Activated naive CD4-positive, alpha-beta T cell treated with anti-CD3 and anti-CD28 coated beads, Interleukin-2, amount 10 ng/mL, durations not matched to agents 5 hours and 36 hours (primary cell): ENCODE measurements at places on chromosomes 2 and 18. TPM values are rescaled to one million over a fixed set of nuclear protein-coding genes. Genes with fewer than 3 reads are reported as not detected.

RAMP1 gene
- 17.4 TPM for total RNA-seq

EVA1A gene
- total RNA-seq, result not detected

SLC8A1 gene
- 0.34 TPM for total RNA-seq

SP9 gene
- total RNA-seq, result not detected

PLA2R1 gene
- total RNA-seq, result not detected

RIT2 gene
- not detected for total RNA-seq

UGT1A10 gene
- not detected for total RNA-seq

CHRND gene
- total RNA-seq, result not detected

MOGAT1 gene
- total RNA-seq, result not detected

DNAH7 gene
- total RNA-seq, result not detected

HES6 gene
- 5.7 TPM for total RNA-seq

MORN2 gene
- total RNA-seq, result 1.6 TPM

GALNT5 gene
- not detected for total RNA-seq

SERPINB3 gene
- not detected for total RNA-seq

ERFE gene
- total RNA-seq, result 0.29 TPM

PPP1CB gene
- total RNA-seq, result 234 TPM

RGPD8 gene
- 9.0 TPM for total RNA-seq

FBXO36 gene
- 0.87 TPM for total RNA-seq

CPO gene
- not detected for total RNA-seq

HTR2B gene
- not detected for total RNA-seq

LBH gene
- 151 TPM for total RNA-seq

BABAM2 gene
- total RNA-seq, result 36.1 TPM

ABCB11 gene
- total RNA-seq, result not detected

FBXO48 gene
- total RNA-seq, result 2.6 TPM

MREG gene
- total RNA-seq, result 11.3 TPM

TTN gene
- total RNA-seq, result 11.6 TPM

GLS gene
- 167 TPM for total RNA-seq

MRO gene
- total RNA-seq, result not detected

NAPG gene
- total RNA-seq, result 22.5 TPM

CTAGE1 gene
- total RNA-seq, result not detected

ANKRD29 gene
- not detected for total RNA-seq

HMSD gene
- 1.2 TPM for total RNA-seq

VWC2L gene
- total RNA-seq, result not detected

PKP4 gene
- 37.0 TPM for total RNA-seq

GREB1L gene
- total RNA-seq, result not detected

ZSWIM2 gene
- total RNA-seq, result not detected

C2orf81 gene
- 3.8 TPM for total RNA-seq

APOB gene
- total RNA-seq, result not detected

LYG2 gene
- not detected for total RNA-seq

TRIM54 gene
- 0.12 TPM for total RNA-seq

CCDC102B gene
- 2.3 TPM for total RNA-seq

MC4R gene
- total RNA-seq, result not detected

EMX1 gene
- total RNA-seq, result not detected

CIB4 gene
- total RNA-seq, result not detected

ITPRIPL1 gene
- total RNA-seq, result 28.9 TPM

IL37 gene
- total RNA-seq, result not detected

IL1R1 gene
- total RNA-seq, result 0.55 TPM

MRPS5 gene
- 67.5 TPM for total RNA-seq

IHH gene
- not detected for total RNA-seq

DUSP19 gene
- 1.2 TPM for total RNA-seq

PKDCC gene
- total RNA-seq, result not detected

SLC23A3 gene
- 1.6 TPM for total RNA-seq

TNS1 gene
- 8.0 TPM for total RNA-seq
